ENCODE measurements at places on chromosomes 5 and 9.

GRCh38 chr5:125700380-125700861 lies 722.8 kb upstream of the GRAMD2B start:
- no peak for DNase-seq

DNA sequence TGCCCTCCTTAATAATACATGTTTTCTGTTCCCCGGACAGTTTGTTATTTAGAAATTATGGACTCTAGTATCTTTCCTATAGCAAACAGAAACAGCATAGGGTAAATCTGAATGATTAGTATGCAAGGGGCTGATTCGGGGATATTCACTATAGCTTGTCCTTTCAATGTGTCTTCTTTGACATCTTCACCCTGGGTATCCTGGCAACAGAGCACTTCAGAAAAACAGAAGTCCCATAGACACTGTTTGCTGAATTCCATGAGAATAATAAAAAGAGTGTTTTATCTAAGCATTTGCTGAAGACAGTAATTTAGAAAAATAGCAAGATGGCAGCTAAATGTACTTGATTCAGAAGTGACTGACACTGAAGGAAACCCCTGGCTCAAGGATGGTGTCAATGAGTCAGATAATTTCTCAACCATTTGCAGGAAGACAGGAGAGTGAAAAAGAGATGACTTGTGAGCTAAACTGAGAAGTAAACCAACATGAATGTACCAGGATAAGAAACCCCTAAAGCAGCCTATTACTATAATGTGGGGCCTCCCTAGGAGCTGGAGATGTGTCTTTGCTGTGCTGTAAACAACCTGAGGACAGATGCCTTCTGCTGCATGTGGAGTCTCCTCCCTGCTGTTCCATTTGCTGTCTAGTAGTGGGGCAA lies 246.2 kb downstream of the MAN2A1 start:
- DNase-seq: no peak

DNA sequence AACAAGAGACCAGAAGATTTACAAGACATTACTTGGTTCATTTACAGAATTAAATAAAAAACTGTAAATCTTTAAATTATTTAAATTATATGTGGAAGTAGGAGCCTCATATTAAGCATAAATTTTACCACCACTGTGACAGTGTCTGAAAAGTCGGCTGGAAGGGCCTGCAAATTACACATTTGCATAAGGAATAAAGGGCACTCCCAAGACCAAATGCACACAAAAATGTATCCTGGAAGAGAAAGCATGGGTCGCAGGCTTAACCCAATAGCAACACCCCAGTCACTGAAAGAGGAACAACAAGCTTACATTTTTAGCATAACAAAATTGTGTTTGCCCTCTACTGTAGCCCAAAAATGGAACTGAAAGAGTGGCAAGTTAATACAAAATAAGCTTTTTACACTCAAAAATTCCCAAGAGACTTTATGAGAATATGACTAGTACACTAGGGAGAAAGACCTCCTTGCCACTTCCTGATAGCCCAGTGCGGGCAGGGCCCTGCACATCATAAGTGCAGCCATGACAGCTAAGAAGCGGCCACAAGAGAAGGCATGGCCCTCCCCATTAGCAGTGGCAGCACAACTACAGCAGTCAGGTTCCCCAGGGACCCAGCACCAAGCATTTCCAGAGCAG lies 482.0 kb downstream of the DTWD2 start:
- no peak for DNase-seq

- no peak for DNase-seq
Observed at GRCh38 chr9:127539982-127540663, 72.0 kb upstream of the STXBP1 start.

DNA sequence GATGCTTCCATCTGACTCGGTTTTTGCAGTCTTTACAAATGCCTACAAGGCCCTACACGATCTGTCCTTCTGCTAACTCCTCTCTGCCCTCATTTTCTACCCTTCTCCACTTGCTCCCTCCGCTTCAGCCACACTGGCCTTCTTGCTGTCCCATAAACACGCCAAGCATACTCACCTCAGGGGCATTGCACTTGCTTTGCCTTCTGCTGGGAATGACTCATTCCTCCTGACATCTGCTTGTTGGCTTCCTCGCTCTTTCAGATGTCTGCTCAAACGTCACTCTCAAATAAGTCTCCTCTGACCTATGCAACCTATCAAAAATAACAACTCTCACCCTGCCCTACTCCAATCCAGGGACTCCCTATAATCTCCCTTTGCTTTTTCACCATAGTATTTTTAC lies 28.2 kb downstream of the CDC25C start:
- DNase-seq: no peak

DNA sequence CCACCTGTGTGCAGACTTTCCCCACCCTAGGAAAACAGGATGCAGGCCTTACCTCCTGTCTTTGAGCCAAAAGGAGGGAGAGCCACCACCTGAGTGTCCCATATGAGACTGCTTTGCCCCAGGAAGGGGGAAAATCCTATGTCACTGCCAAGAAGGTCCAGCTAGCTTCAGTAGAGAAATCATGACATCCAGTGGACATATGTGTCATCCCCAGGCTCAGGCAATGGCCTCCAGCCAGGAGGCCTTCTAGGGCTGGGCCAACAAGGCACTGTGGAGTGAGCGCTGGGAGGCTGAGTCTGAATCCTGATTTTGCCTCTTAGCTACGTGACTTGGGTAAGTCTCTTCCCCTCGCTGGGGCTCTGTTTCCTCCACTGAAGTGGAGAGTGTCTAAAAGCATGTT lies 60.2 kb downstream of the SMIM23 start:
- no peak for DNase-seq

DNA sequence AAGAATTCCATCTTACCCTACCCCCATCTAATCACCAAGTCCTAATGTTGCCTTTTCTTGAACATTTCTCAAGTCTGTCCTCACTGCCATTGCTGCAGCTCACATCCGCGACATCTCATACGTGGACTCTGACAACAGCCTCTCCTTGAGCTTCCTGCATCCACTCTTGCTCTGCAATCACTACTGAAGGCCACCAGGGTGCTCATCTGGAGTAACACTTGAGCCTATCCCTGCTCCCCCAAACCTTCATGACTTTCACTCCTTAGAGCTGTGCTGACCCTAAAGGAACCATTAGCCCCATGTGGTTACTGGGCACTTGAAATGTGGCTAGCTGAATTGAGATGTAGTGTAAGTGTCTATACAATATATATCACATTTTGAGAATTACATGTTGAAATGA lies 46.4 kb upstream of the CTXN3 start:
- DNase-seq: no peak

DNA sequence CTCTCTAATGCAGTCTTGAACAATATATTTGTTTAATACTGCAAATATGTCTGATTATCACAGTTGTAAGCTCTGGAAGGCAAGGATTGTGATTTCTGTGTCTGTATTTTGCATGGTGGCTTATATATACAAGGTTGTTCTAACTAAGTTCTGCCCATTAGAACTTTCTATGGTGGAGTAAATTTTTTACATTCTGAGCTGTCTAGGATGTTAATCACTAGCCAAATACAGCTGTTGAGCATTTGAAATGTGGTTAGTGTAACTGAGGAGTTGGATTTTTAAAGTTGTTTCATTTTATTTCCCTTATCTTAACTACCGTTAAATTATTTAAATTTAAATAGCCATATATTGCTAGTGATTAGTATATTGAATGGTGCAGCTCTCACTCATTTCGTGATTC lies 64.3 kb upstream of the DMRTA1 start:
- no peak for DNase-seq

DNA sequence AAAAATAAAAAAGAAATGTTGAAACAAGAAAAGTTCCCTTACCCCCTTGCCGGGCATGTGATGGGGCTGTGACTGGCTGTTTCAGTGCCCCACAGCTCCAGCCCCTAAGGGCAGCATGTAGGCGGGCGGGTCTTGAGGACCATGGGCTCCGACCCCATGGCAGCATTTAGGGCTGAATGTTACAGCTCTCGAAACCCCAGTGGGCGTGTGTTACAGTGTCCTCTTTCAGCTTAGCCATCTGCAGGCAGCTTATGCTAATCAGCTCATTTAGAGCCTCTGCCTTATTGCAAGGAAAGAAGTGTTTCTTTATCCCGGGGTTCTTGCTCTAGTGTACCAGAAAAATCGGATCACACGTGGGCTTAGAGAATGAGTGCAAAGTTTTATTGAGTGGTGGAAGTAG lies 497.4 kb upstream of the CYLC2 start:
- DNase-seq: no peak

- DNase-seq: no peak
Observed at GRCh38 chr5:127832067-127832466, 128.9 kb downstream of the CCDC192 start.

- no peak for DNase-seq
Observed at GRCh38 chr9:136306211-136307208, 2.6 kb upstream of the CCDC187 start.

DNA sequence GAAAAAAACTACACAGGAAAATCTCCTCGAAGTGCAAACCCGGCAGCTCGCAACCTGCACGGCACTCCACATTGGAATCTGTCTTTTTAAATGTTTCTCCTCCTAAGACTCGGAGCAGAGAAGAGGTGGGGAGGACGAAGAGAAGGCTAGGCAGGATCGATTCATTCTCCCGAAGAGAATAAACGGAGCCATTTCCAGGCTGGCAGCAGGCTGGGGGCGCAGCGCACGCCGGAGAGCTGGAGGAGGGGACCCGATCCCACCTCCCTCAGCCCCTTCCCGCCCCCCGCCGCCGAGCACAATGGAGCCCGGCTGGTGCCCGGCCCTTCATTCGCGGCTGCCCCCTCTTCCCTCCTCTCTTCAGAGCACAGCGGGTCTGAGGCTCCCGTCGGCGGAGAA lies 628 bp downstream of the HOMER1 start:
- DNase-seq: no peak

- no peak for DNase-seq
Observed at GRCh38 chr9:18296702-18297055, 177.3 kb upstream of the ADAMTSL1 start.

DNA sequence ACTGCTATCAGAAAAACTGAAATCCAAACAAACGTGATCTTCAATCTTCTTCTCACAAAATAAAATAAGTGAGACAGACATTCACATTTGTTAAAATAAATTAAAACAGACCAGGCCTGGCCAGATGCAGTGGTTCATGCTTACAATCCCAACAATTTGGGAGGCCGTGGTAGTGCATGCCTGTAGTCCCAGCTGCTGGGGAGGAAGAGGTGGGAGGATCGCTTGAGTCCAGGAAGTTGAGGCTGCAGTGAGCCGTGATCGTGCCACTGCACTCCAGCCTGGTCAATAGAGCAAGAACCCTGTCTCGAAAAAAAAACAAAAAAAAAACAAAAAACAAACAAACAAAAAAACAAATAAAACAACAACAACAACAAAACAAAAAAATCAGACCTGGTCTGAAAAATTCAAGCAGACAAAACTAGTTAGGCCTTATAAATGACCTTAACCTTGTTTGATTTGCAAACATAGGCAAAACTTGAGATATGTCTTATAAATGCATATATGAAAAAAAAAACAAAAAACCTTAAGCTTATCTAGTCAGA lies 10.8 kb downstream of the MAPKAP1 start:
- DNase-seq: no peak

GRCh38 chr5:88660947-88661805 lies 221.8 kb downstream of the MEF2C start:
- no peak for DNase-seq

- DNase-seq: no peak
Observed at GRCh38 chr5:125059255-125060002, 313.0 kb upstream of the ZNF608 start.

DNA sequence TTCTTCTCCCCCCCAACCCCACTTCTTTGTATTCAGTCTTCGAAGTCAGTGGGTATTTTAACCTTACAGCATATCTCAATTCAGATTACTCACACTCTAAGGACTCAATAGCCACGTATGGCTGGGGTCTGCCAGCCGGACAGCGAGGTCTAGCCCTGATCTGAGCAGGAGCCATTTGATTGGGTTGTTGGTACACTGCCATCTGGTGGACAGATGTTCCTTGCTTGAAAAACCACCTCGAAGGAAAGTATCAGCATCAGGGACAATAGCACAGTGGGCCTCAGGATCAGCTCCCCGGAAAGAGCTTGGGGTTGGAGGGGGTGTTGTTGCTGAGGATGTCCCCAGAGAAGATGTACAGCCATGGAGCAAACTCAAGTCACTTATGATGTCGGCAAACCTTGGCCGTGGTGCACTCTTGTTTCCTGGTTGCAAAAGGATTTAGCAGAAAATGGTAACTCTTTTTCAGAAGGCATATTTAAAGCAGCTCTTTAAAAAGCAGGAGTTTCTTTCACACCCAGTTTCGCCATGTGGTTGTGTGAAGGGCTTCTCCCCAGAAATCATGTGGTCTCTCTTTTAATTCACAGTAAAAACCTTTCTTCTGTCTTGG lies 31.7 kb upstream of the KCNMB1 start:
- peak; percentile 45 for DNase-seq

- DNase-seq: no peak
Observed at GRCh38 chr9:28272127-28272526, 698.8 kb upstream of the C9orf72 start.

DNA sequence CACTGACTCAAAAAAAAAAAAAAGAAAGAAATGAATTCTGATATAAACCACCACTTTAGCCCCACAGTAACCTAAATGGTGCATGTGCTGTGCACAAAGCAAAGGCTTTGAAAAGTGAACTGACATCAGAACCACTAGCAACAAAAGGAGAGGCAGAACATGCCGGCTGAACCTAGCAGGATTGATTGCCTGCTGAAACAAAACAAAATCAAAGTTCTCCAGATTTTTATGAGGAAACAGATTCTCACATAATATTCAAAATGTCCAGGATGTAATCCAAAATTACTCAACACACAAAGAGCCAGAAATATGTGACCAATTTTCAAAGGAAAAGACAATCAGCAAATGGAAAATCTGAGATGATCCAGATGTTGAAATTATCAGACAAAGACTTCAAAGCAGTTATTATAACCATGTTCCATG lies 37.9 kb downstream of the UBTD2 start:
- no peak for DNase-seq

GRCh38 chr5:174358276-174358675 lies 312.8 kb downstream of the NSG2 start:
- no peak for DNase-seq

- DNase-seq: peak; percentile 19
Observed at GRCh38 chr5:157165261-157165660, 803 bp downstream of the GARIN3 start.

DNA sequence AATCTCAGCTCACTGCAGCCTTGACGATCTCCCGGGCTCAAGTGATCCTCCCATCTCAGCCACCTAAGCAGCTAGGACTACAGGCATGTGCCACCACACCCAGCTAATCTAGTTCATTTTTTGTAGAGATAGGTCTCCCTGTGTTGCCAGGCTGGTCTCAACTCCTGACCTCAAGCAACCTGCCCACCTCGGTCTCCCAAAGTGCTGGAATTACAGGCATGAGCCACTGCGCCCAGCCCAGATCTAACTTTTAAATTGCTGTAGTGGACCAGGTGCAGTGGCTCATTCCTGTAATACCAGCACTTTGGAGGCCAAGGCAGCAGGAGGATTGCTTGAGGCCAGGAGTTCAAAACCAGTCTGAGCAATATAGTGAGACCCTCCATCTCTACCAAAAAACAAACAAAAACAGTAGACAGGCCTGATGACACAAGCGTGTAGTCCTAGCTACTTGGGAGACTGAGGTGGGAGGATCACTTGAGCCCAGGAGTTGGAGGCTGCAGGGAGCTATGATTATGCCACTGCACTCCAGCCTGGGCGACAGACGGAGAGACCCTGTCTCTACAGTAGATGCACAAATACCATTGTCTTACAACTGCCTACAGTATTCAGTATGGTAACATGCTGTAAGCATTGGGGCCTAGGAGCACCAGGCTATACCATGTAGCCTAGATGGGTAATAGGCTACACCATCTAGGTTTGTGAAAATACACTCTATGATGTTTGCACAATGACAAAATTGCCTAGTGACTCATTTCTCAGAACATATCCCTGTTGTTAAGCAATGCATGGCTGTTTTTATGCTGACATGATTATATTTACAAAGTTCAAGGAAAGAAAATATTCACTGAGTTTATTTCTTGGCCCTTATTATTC lies 1.5 kb upstream of the SIT1 start:
- no peak for DNase-seq
